NCI-H2171 (cell line): ENCODE measurements at places on chromosomes 1 and 21.

GRCh38 chr1:161848676-161849075 is 82.6 kb downstream of the ATF6 start:
- no peak for DNase-seq

DNA sequence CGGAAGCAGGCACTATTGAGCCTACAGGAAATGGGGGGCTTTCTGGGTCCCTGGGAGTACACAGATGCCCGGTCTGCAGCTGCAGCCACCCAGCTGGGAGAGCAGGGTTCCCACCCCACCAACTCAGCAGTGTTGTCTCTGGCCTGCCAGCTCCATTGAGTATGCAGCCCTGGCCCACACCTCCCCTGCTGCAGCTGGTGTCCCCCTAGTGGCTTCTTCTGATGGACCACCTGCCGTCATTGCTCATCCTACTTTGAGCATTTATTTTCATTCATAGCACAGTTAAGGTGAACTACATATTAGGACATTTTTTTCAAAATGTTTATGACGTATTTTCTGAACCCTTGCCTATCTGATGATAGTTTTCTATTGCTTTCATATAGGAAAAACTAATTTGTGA is 189.8 kb upstream of the LYPLAL1 start:
- DNase-seq: no peak

- no peak for DNase-seq
Measured at GRCh38 chr1:163928651-163929050, 606.9 kb downstream of the NUF2 start.

DNA sequence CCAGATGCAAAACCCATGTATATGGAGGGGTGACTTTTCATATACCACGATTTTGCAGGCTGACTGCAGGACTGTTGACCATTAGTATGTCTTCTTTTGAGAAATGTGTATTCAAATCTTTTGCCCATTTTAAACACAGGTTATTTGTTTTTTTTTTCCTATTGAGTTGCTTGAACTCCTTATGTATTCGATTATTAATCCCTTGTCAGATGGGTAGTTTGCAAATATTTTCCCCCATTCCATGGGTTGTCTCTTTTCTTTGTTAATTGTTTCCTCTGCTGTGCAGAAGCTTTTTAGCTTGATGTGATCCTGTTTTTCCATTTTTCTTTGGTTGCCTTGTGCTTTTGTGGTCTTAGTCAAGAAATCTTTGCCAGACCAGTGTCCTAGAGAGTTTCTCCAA is 24.6 kb upstream of the KLF17 start:
- DNase-seq: no peak

DNA sequence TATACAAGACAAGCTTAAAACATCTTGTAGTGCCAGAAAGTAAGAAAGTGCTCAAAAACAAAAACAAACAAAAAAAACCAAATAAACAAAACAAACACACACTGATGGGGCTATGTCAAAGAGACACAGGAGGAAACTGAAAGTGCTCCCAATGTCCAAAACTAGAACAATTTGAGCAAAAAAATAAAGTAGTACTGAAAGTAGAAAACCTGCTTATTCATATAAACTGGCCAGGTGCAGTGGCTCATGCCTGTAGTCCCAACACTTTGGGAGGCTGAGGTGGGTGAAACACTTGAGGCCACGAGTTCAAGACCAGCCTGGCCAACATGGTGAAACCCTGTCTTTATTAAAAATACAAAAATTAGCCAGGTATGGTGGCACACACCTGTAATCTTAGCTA is 129.9 kb downstream of the GLUL start:
- DNase-seq: no peak

- DNase-seq: no peak
Measured at GRCh38 chr1:51750218-51750617, 128.3 kb downstream of the NRDC start.

GRCh38 chr1:172287208-172287607 is 133.3 kb upstream of the C1orf105 start:
- DNase-seq: no peak

DNA sequence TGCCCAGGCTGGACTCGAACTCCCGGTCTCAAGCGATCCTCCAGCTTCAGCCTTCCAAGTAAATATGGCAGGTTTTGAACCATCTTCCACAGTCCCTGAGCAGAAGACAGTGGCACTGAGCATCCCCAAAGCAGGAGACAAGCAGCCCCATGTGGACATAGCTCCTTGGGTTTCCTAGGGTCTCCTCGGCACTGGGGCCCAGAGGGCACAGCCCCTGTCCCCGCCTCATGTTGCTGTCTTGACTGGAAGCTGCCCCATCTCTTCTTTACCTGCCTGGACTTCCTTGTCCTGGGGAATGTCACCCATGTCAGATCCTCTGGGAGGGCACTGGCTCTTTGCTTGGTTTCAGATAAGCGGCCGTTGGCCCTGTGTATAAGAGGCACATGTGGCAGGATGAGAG is 263.7 kb upstream of the RAB4A start:
- no peak for DNase-seq

GRCh38 chr1:78089010-78089409 is 43.2 kb downstream of the GIPC2 start:
- no peak for DNase-seq
